Progenitor cell of endocrine pancreas (in vitro differentiated cells): ENCODE measurements at places on chromosomes 3 and 15.

DNA sequence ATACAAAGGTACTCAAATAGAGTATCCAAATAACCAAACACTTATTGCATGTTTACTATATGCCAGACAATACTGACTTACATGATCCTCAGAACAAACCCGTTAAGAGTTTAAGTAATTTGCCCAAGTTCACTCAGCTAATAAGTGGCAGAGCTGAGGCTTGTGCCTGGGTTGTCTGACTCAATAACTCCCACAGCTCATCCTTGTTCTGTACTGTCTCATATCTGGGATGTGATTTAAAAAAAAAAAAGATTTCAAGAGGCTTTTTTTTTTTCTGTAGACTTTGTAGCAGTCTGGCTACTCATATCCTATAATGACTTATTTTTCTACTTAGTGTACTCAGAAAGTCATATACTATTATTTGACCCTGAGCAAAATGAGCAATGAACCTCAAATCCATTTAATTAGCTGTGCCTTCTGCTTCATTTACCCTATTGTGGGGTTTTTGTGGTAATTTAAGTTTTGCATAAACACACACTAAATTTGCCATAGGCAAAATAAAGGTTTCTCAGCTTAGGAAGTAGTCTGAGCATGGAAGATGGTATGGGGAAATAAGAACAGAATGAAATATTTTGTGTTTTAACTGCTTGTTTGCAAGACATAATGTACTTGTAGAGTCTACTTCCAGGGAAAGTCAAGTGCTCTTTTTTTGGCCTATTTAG, 3.1 kb downstream of the NSUN3 start:
- DNase-seq = no peak

- no peak for DNase-seq
These were observed 187.4 kb downstream of the ADAMTS17 start for GRCh38 chr15:100154338-100154737.

GRCh38 chr15:90558171-90558573, 28.4 kb downstream of the CRTC3 start:
- no peak for DNase-seq

- no peak for DNase-seq
These were observed 76.4 kb downstream of the CGGBP1 start for GRCh38 chr3:87982421-87982820.

- no peak for DNase-seq
These were observed 162.2 kb downstream of the NSMCE3 start for GRCh38 chr15:29107291-29107890.

DNA sequence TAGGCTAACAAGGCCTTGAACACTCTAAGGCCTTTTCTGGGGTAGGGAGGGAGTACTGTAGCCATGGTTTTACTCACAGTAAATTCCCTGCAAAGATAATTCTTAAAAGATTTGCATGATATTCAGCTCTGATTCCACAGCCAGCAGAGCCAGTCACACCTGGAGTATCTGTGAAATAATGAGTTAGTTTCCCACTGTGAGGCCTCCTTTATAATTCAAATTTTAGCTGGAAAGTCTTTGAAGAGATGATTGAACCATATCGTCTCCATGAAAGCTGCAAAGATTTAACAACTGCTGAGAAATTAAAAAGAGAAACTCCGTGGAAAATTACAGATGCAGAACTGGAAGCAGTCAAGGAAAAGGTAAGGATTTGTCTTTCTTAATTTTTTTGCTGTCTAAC, 32.3 kb upstream of the DUT start:
- no peak for DNase-seq

GRCh38 chr15:29045717-29046116, 159.9 kb downstream of the APBA2 start:
- DNase-seq = no peak

- DNase-seq = no peak
These were observed 41.5 kb downstream of the SAXO2 start for GRCh38 chr15:82303956-82304777.

DNA sequence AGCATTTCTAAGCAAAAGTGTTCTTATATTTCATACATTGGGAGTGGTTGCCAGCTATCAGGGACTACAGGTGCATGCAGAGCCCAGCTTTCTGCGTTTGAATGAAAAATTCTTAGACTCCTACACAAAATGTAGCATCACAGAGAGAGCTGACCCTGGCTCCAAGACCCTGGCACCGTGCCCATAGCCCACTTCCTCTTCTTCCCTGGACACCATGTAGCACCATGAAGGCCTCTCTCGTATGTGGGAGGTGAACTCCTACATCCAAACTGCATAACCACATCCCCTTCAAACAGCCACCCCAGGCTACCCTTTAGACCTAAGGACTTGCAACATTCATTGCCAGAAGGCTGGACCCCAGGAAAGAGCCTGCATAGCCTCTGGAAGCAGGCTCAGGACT, 35.8 kb upstream of the ATOSA start:
- DNase-seq = no peak

GRCh38 chr3:14869917-14870782, 51.4 kb downstream of the FGD5 start:
- DNase-seq = no peak

DNA sequence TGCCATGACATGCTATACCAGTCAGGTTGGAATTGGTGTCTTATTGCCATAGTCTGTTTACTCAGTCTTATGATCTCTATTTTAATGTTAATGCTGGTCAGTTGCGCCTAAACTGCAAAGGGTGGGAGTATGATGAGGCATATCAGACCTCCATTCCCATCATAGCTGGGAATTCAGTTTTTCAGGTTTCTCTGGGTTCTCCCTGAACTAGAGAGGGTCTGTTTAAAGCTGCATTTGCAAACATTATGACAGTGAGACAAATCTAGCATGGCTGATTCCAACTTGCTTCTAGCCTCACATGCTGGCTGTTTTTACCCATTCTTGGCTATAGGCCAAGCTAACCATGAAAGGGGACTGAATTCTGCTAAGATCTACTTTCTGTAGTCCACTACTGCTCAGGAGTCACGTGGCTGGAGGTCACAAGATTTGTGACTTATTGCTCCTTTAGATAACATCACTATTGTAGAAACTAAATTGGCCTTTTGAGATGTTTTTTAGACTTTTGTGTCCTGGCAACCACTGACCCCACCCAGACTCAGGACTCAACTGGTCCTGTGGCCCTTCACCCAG, 96.5 kb downstream of the TGFBR2 start:
- no peak for DNase-seq

DNA sequence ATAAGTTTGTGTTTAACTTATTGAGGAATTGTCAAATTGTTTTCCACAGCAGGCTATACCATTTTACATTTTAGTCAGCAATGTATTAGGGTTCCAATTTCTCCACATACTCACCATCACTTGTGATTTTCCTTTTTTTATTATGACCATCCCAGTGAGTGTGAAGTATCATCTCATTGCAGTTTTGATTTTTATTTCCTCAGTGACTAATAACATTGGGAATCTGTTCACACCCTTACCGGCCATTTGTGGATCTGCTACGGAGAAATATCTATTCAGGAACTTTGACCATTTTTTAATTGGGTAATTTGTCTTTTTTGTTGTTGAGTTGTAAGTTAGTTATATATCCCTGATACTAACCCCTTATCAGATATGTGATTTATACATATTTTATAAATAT, 54.8 kb upstream of the LMCD1 start:
- DNase-seq = no peak

DNA sequence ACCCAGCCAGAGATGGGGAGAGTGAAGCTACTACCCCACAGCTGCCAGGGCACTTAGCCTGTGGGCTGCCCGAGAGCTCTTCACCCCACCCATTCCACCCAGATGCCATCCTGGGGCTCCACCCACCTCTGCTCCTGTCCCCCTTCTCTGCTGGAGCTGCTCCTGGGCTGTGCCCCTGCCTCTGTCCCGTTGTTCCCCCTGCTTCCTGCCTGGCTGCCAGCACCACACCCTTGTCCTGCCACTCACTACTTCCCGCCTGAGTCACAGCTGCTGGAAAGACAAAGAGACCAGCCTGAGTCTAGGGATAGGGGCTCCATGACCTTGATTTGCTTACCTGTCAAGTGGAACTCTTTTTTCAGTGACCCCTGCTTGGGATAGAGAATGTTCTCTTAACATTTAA, 12.4 kb downstream of the GNAI2 start:
- DNase-seq = no peak

GRCh38 chr15:64333986-64334929, 21.7 kb downstream of the CSNK1G1 start:
- no peak for DNase-seq

GRCh38 chr3:52052831-52053306, 3.5 kb downstream of the DUSP7 start:
- DNase-seq = no peak

DNA sequence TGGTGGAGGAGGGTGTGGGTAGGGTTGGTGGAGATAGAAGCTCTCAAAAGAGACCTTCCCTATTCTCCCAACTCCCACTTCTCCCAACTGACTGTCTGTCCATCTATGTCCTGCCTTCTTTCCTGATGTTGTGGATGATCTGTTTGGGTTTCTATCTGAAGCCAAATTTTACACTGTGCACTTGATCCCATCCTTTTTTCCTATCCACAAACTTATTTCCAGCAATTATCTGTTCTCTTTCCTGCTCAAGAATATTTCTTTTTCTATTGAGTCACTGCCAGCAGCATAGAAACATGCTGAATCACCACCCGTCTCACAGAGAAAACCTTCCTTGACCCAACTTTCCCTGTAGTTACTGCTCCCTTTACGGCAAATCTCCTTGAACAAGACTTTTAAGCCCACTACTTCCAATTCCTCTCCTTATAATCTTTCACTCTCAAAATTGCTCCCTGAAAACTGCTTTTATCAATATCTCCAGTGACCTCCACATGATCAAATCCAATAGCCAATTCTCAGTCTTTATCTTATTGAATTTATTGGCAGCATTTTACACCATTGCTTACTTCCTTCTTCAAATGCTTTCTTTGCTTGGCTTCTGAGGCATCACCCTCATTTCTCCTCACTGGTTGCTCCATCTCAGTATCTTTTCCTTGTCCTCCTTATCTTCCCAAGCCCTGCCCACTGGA, 141.2 kb upstream of the SLC7A14 start:
- DNase-seq = no peak

DNA sequence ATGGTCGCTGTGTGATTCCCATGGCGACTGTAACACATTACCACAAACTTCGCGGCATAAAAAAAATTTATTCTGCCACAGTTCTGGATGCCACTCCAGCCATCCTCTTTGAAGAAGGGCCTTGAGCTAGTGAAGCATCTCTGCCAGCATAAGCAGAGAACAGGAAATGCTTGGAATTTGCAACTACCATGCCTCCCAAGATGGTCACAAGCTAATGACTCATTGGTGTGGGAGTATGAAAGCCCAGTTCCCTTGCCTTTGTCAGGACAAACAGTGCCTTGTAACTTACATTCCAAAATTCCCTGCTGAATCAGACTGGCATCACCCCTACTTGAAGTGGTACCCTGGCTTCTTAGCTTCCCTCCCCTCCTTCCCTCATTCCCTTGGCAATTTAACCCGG, 129.7 kb downstream of the PROS1 start:
- no peak for DNase-seq

- DNase-seq = no peak
These were observed 6.4 kb downstream of the TLR9 start for GRCh38 chr3:52218937-52219650.

- DNase-seq = no peak
These were observed 744 bp downstream of the ZNF619 start for GRCh38 chr3:40477666-40478065.

- no peak for DNase-seq
These were observed 31.8 kb downstream of the UMPS start for GRCh38 chr3:124761935-124762660.

- no peak for DNase-seq
These were observed 54.5 kb downstream of the TOP2B start for GRCh38 chr3:25610167-25610566.

- no peak for DNase-seq
These were observed 74.4 kb downstream of the THSD4 start for GRCh38 chr15:71189718-71190117.

DNA sequence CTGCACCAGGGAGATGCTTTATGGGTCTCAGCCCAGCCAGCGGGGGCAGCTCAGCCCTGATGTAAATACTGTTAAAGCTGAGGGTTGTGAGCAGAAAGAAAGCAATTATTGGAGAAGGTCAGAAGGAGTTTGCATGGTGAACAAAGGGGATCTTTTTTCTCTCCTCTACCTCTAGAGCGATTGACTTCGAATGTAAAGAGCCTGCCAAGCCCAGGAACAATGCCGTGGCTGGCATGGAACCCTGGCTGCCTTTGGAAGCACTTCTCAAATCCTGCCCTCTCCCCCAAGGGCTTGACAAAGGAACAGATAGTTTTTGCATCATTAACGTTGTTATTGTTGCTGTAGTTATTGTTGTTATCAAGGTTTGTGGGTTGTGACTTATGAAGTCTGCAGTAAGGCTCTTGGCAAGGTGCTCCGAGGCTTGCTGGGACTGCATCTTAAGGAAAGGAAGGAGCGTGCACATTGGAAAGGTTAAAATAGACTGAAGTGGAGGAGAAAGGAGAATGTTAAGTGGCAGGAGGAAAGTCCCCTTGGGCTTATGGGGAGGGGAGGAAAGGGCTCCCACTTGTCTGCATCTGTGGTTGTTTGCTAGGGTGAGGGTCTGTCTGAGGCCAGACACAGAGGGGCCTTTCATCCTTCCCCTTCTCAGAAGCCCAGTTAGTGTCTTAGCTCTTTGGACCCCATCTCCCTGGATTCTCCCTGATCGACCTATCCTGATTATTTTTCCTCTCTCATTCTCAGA, 16.7 kb downstream of the PDIA5 start:
- DNase-seq = no peak

DNA sequence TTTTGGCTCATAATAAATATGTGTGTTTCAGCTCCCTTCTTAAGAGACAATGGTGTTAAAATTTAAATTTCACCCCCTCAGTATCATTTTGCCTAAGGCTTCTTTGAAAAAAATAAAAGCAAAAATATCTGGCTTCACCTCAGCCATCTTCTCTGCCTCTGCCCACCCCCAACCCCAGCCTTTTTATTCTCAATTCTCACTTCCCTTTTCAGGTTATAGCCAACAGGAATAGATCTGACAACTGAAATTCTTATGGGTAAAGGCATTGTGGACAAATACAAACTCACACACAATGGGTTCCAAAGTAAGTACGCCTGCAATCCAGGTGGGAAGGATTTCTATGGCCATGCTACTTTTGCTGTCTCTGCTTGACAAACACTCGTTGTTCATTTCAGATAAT, 399.0 kb upstream of the ARRDC4 start:
- no peak for DNase-seq
